Mucosa of gallbladder (tissue), 1 donor: ENCODE measurements at places on chromosomes 2 and 18. TPM values are rescaled to one million over a fixed set of nuclear protein-coding genes. Genes with fewer than 3 reads are reported as not detected.

The MGAT4A gene
- total RNA-seq, result 34.4 TPM

The MAPRE3 gene
- 25.2 TPM for total RNA-seq

The CCDC121 gene
- total RNA-seq, result 4.7 TPM

The TMEM37 gene
- 149 TPM for total RNA-seq

The RAB12 gene
- 26.3 TPM for total RNA-seq

The ASB18 gene
- not detected for total RNA-seq

The COL4A3 gene
- 16.0 TPM for total RNA-seq

The ECEL1 gene
- 0.35 TPM for total RNA-seq

The SERPINB2 gene
- not detected for total RNA-seq

The MC4R gene
- total RNA-seq, result not detected

The SERPINB13 gene
- not detected for total RNA-seq

The KHK gene
- total RNA-seq, result 6.1 TPM

The CAPG gene
- 125 TPM for total RNA-seq

The C2orf80 gene
- total RNA-seq, result not detected

The MDH1B gene
- total RNA-seq, result 2.4 TPM

The PLEKHH2 gene
- total RNA-seq, result 20.5 TPM

The NAT8 gene
- total RNA-seq, result 2.4 TPM

The SNORC gene
- 7.7 TPM for total RNA-seq

The LDLRAD4 gene
- total RNA-seq, result 51.0 TPM

The CCDC85A gene
- total RNA-seq, result 1.8 TPM

The BARD1 gene
- total RNA-seq, result 16.3 TPM

The SP9 gene
- total RNA-seq, result not detected
